ENCODE measurements at places on chromosomes 12 and 14. TPM values are rescaled to one million over a fixed set of nuclear protein-coding genes. Genes with fewer than 3 reads are reported as not detected.

DNA sequence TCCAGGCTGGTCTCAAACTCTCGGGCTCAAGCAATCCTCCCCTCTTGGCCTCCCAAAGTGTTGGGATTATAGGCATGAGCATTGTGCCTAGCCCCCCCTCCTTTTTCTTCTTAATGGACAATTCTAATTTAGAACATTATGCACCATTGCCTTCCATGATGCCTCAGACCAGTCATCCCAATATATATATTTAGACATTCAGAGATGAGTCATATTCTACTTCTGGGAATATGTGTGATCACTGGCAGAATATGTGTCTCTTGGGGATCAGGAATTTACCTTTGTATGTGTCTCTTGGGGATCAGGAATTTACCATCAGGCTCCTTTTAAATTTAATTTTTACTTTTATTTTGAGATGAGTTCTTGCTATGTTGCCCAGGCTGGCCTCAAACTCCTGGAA lies 7.5 kb upstream of the CCDC177 start:
- no peak for DNase-seq

GRCh38 chr12:31362759-31363415 lies 36.9 kb upstream of the SINHCAF start:
- DNase-seq = no peak

GRCh38 chr14:64692189-64692985 lies 11.8 kb upstream of the PLEKHG3 start:
- no peak for DNase-seq

DNA sequence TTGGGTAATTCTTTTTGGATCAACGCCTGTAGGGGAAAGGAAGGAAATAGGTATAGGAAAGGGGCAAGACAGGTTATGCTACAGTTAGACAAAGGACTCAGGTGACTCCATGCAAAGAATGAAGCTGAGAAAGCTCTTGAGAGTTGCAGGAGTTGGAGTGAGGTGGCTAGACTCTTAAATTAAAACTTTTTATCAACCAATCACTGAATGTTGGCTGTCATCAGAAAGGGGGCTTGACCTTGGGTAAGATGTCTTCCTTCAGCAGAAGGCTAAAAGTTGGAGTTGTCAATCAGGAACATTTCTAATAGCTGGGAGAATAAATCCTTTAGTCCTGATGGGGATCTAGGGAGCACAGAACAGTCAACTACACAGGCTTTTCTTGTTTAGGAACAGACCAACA lies 595.4 kb downstream of the SLC16A7 start:
- no peak for DNase-seq

GRCh38 chr14:98907271-98907670 lies 364.7 kb downstream of the BCL11B start:
- no peak for DNase-seq

PRKD1 gene
- total RNA-seq = 8.2 TPM

All from Panc1 (cell line).